ENCODE measurements at places on chromosomes 4 and X. TPM values are rescaled to one million over a fixed set of nuclear protein-coding genes. Genes with fewer than 3 reads are reported as not detected.

The ING2 gene
- total RNA-seq, result 19.9 TPM

The ARHGAP24 gene
- not detected for total RNA-seq

The TMEM31 gene
- 0.79 TPM for total RNA-seq

The RHOXF1 gene
- not detected for total RNA-seq

The TSPYL2 gene
- total RNA-seq, result 56.7 TPM

The TMEM164 gene
- 10.5 TPM for total RNA-seq

- no peak for DNase-seq
Measured at GRCh38 chr4:57220734-57221133, 110.5 kb upstream of the IGFBP7 start.

DNA sequence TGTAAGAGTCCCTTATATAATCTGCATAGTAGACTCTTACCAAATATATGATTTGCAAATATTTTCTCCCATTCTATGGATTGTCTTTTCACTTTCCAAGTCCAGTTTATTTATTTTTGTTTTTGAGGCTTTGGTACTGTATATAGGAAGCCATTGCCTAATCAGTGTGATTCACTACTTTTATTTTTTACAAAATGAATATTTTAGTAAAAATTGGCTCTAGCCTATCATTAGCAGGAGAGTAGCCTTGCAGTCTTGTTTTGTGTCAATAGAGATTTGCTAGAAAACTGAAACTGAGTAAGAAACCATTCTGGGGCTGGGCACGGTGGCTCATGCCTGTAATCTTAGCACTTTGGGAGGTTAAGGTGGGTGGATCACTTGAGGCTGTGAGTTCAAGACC, 199.9 kb upstream of the MAB21L2 start:
- DNase-seq, result peak; percentile 9

- DNase-seq, result no peak
Measured at GRCh38 chr4:125004676-125005075, 292.1 kb upstream of the ANKRD50 start.

- no peak for DNase-seq
Measured at GRCh38 chrX:151031391-151031975, 48.3 kb downstream of the HMGB3 start.

DNA sequence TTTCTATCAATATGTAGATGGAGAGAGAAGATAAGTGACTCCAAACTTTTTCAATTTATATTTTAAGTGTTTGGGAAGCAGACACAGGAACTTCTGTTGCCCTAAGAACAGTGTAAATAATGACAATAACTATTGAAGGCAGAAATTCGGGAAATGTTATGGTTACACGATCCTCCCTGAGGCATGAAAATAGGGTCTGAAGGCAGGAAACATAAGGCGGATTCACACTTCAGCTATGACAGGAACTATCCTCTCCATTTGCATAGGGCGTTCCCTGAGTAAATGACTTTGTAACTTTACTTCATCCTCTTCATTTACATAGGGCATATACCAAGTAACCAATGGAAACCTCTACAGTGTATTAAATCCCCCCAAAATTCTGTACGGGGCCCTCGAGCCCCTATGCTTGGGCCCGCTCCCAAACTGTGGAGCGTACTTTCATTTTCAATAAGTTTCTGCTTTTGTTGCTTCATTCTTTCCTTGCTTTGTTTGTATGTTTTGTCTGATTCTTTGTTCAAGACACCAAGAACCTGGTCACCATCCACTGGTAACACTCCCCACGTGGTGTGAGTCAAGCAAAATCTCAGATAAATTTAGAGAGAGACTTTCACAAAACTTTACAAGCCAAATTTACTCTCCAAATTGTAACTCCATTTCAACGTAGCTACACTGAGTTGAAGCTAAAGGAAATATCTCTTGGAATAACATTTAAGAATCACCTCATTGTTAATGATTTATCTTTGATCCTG, 2504.3 kb downstream of the ARAP2 start:
- DNase-seq, result no peak

GRCh38 chrX:67734111-67734753, 190.4 kb downstream of the AR start:
- no peak for DNase-seq

- DNase-seq, result no peak
Measured at GRCh38 chrX:37607243-37607642, 35.8 kb downstream of the LANCL3 start.

GRCh38 chr4:79287076-79287475, 38.8 kb downstream of the NAA11 start:
- no peak for DNase-seq

DNA sequence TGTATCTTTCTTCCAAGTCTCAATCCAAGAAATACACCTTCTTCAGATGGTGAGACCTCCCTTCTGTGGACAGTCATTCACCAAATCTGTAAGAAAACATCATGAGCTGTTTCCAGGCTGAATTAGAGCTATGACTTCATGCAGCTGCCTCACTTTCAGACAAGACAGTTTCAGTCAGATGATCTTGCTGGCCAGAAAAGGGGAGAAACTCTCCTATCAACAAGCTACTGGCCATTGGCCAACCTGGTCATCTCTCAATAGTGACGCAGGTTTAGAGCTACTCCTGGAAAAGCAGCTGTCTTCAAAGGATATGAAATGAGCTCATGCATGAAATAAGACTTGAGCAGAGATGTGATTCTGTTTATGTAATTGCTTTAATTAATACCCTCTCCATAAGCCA, 69.6 kb upstream of the NDP start:
- DNase-seq, result no peak

DNA sequence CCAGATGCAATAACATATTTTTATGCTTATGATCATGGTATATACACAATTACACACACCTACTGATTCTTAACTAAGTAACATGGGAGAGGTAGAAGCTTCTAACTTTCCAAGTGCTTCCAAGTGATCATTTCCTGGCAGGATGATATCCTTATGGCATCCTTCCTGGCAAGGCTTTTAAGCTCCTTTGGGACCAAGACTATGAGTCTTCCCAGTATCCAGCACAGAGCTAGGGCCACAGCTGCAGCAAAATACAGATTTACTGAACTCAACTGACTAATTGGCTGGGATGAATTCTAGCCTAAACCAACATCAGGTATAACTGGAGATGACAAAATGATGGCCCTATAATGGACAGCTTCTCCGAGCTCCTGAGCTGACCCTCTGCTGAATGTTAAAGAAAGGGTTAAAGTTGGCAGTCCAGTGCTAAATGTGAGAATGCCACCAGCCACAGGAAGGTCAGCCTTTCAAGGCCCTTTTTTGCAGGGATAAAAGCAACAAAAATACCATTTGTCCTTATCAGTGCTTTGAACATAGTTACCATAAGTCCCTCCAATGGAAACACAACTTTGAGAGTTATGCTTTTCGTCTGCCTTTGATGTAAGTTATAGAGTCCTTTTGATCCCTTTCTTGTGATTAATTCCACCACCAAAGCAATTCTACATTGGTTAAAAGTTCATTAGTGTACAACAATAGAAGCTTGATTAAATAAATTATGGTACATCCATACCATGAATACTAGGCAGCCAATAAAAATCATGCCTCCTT, 73.4 kb downstream of the MGST2 start:
- no peak for DNase-seq

GRCh38 chrX:41913476-41913875, 9.9 kb downstream of the CASK start:
- DNase-seq, result no peak

- no peak for DNase-seq
Measured at GRCh38 chr4:7306986-7307385, 114.6 kb downstream of the SORCS2 start.

GRCh38 chr4:159169404-159170302, 66.8 kb downstream of the RAPGEF2 start:
- DNase-seq, result no peak

DNA sequence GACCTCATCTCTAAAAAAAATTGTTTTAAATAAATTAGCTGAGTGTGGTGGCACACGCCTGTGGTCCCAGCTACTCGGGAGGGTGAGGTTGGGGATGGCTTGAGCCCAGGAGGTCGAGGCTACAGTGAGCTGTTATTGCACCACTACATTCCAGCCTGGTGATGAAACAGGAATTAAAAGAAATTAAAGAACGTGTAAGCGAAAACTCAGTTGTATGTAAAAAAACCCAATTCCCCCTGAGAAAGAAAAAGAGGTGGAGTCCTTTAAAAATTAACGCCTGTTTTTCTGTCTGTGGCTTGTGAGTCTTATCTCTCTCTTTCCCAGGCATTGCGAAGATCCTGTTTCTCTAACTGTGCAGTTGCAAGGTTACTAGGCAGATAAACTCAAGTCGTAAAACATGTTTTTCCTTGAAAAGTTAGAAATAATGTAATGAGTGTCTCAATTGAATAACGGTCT, 22.1 kb downstream of the EPGN start:
- DNase-seq, result no peak
